Esophagus muscularis mucosa (tissue), 4 donors: ENCODE measurements at places on chromosomes 16 and 17. TPM values are rescaled to one million over a fixed set of nuclear protein-coding genes. Genes with fewer than 3 reads are reported as not detected.

GRCh38 chr16:6356911-6357310 is 975.7 kb upstream of the RBFOX1 start:
- DNase-seq, result no peak
- no peak overlapping the region for H3K27ac ChIP-seq
- H3K27me3 ChIP-seq, result no peaks in the 10 kb centered on the region

GRCh38 chr16:7440886-7441400 is 108.3 kb downstream of the RBFOX1 start:
- H3K4me3 ChIP-seq, result no peak overlapping the region
- H3K27ac ChIP-seq, result no peak overlapping the region
- DNase-seq, result no peak

DNA sequence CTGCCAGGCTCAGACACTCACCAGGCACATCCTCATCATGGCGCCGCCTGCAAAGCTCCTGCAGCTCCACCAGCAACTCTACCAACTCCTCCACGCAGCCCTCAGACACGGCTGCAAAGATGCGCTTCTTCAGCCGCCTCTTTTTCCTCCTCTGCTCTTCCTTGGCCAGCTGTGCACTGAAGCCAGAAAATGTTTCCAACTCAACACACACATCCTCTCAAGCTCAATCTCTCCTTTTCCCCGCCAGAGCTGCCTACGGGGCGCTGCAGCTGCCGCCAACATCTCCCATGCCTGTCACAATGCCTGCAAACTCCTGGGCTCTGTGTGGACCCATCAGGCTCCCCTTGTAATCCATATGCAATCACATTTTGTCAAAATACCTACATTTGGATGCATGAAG is 14.2 kb downstream of the TRPV3 start:
- H3K4me3 ChIP-seq, result no peak overlapping the region
- H3K36me3 ChIP-seq, result no peaks in the 10 kb centered on the region
- DNase-seq, result no peak
- H3K27ac ChIP-seq, result no peak overlapping the region

DNA sequence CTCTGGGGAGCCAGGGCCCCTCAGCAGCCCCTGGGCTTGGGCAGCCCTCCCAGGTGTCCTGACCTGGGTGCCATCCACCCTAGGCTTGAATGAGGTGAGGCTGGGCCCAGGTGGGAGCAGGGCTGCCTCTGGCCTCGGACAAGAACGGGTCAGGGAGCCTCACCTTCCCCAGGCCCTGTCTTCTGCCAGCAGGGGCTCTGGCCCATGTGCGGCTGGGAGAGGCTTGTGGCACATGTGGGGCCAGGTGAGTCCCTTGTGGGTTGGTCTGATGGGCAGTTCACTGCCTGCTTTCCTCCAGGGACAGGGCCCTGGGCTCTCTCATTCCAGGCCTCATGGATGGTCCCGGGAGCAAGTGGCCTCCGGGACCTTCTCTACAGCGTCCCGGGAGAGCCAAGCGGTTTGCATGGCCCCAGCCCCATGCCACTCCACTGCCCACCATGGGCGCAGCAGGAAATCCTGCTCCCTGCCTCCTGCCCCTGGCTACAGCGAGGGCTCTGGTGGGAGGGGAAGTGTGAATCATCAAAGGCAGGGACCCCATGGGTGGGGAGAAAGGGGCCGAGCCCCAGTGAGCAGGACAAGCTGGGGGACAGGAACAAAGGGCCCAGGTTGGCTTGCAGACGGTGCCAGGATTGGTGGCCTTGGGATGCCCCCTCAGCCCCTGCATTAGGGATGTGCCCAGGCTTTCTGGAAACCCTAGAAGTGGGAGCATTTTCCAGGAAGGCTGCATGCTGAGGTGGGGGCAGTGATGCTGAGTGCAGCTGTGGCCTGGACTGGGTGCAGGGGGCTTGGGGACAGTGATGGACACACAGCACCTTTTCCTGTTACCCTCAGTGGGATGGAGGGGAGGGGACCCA is 12.2 kb downstream of the VASN start:
- H3K36me3 ChIP-seq, result peaks cover 85% of the 10 kb centered on the region
- no peaks in the 10 kb centered on the region for H3K27me3 ChIP-seq
- no peak for DNase-seq
- H3K27ac ChIP-seq, result no peak overlapping the region
- H3K4me1 ChIP-seq, result peaks cover 17% of the 10 kb centered on the region

- H3K4me1 ChIP-seq, result no peaks in the 10 kb centered on the region
- no peaks in the 10 kb centered on the region for H3K36me3 ChIP-seq
- H3K4me3 ChIP-seq, result no peak overlapping the region
- DNase-seq, result no peak
- H3K27ac ChIP-seq, result no peak overlapping the region
- H3K27me3 ChIP-seq, result no peaks in the 10 kb centered on the region
These were observed 21.3 kb upstream of the RGS9 start for GRCh38 chr17:65115839-65116238.

DNA sequence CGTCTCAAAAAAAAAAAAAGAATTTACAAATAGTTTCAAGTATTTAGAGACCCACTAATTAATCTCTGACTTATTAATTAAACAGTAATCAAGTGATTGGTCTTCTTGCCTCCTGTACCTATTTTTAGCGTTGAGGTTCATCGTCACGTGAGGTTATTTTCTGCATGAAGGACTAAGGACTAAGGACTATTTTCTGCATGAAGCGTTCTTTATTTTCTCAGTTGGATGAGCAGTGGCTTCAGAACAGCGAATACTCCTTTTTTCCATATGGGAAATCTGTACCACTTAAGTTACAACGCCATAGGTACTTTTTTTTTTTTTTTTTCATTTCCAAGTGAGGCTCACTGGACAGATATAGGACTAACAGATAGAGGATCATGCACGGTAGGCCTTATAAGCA is 224.9 kb downstream of the CNTNAP4 start:
- H3K36me3 ChIP-seq, result no peaks in the 10 kb centered on the region
- H3K27me3 ChIP-seq, result no peaks in the 10 kb centered on the region
- no peaks in the 10 kb centered on the region for H3K4me1 ChIP-seq
- H3K27ac ChIP-seq, result no peak overlapping the region

DNA sequence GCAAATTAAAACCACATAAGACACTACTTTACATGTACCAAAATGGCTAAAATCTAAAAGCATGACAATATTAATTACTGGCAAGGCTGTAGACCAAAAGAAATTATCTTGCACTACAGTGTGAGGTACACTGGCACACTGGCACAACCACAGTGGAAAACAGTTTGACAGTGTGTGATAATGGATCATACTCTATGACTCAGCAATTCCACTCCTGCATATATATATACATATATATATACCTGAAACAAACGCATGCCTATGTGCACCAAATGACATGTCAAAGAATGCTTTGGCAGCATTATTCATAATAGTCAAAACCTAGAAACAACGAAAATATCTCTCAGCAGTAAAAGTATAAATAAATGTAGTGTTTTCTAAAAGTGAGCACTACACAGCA is 4.6 kb upstream of the DYNLRB2 start:
- peaks cover 6% of the 10 kb centered on the region for H3K4me1 ChIP-seq
- H3K27ac ChIP-seq, result no peak overlapping the region
- DNase-seq, result no peak
- no peak overlapping the region for H3K4me3 ChIP-seq
- H3K36me3 ChIP-seq, result no peaks in the 10 kb centered on the region

DNA sequence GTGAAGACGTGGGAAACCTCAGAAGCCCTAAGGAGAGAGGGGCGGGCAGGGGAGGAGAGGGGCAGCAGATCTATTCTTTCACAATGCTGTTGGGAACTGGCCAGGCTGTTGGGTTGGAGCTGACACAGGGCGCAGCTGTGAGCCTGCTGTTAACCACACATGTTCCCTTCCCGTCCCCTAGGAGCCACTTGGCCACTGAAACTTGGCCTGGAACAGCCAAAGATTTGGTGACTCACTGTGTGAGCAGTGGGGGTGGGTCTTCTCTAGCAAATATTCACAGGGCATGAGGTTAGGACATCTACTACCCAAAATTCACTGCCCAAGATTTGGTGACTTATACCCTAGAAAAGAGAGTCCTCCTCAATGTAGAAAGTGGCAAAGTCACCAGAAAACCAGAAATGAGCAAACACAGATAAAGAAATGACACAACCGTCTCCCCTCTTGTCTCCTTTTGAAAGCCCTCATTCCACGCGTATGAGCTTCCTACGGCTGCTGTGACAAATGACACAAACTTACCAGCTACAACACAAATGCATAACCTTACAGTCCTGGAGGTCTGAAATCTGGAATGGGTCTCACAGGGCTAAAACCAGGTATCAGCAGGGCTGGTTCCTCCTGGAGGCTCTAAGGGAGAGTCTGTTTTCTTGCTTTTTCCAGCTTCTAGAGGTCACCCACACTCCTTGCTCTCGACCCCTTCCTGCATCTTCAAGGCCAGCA is 6.3 kb downstream of the TBC1D16 start:
- peaks cover 72% of the 10 kb centered on the region for H3K4me1 ChIP-seq
- H3K27ac ChIP-seq, result peak overlapping the region; percentile 81
- H3K27me3 ChIP-seq, result no peaks in the 10 kb centered on the region
- H3K4me3 ChIP-seq, result no peak overlapping the region
- peak; percentile 95 for DNase-seq
- H3K36me3 ChIP-seq, result no peaks in the 10 kb centered on the region

DNA sequence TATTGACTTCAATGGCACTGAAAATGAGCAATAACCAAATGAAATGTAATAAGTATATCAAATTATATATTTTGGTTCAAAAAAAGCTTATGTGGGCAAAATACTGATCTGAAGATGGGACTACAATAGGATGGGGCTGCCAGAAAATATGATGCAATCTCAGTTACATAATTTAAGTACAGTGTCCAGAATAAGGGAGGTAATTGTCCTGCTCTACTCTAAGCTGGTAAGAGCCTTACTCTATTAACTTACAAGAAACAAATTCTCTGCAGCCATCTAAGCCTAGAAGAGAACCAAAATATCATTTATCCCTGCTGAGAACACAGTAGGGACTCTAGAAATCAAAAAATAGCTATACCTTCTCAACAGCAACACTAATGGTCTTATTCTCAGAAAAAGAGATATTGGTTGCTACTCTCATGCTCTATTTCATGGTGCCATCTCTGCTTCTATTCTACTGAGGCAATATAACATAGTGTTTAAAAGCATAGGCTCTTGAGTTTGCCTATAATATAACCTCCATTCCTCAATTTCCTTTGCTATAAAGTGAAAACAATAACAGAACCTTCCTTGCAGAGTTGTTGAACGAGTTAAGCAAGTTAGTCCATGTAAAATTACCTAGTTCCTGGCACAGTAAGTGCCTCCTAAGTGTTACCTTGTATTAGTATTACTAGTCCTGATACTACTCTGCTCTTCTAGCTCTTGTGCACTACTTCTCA is 19.9 kb downstream of the NQO1 start:
- peaks cover 6% of the 10 kb centered on the region for H3K4me1 ChIP-seq
- no peaks in the 10 kb centered on the region for H3K27me3 ChIP-seq
- H3K36me3 ChIP-seq, result peaks cover 40% of the 10 kb centered on the region
- peak overlapping the region; percentile 23 for H3K27ac ChIP-seq
- DNase-seq, result no peak

- no peak overlapping the region for H3K4me3 ChIP-seq
- H3K27me3 ChIP-seq, result peaks cover 71% of the 10 kb centered on the region
- DNase-seq, result no peak
These were observed 6.8 kb downstream of the OR1F1 start for GRCh38 chr16:3194792-3195191.

DNA sequence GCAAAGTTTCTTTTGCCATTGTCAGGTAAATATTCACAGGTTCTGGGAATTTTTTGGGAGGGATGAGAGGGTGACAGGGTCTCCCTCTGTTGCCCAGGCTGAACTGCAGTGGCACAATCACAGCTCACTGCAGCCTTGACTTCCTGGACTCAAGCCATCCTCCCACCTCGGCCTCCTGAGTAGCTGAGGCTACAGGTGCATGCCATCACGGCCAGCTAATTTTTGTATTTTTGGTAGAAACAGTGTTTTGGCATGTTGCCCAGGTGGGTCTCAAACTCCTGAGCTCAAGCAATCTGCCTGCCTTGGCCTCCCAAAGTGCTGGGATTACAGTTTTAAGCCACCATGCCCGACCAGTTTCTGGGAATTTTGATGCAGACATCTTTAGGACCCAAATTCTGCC is 53.0 kb downstream of the IQCK start:
- no peak overlapping the region for H3K27ac ChIP-seq
- H3K27me3 ChIP-seq, result no peaks in the 10 kb centered on the region
- H3K4me3 ChIP-seq, result no peak overlapping the region
- peaks cover 7% of the 10 kb centered on the region for H3K4me1 ChIP-seq
- H3K36me3 ChIP-seq, result no peaks in the 10 kb centered on the region
- DNase-seq, result no peak

GRCh38 chr17:73595479-73595878 is 48.8 kb downstream of the SDK2 start:
- no peaks in the 10 kb centered on the region for H3K36me3 ChIP-seq
- no peaks in the 10 kb centered on the region for H3K27me3 ChIP-seq
- peaks cover 12% of the 10 kb centered on the region for H3K4me1 ChIP-seq
- no peak overlapping the region for H3K27ac ChIP-seq
- H3K4me3 ChIP-seq, result no peak overlapping the region

- no peak overlapping the region for H3K4me3 ChIP-seq
- DNase-seq, result no peak
- no peaks in the 10 kb centered on the region for H3K36me3 ChIP-seq
- H3K4me1 ChIP-seq, result peaks cover 12% of the 10 kb centered on the region
- H3K27ac ChIP-seq, result peak overlapping the region; percentile 52
These were observed 59.9 kb downstream of the BEAN1 start for GRCh38 chr16:66486773-66487579.

- no peaks in the 10 kb centered on the region for H3K4me1 ChIP-seq
- H3K27ac ChIP-seq, result no peak overlapping the region
- H3K4me3 ChIP-seq, result no peak overlapping the region
- no peak for DNase-seq
- no peaks in the 10 kb centered on the region for H3K36me3 ChIP-seq
- H3K27me3 ChIP-seq, result peaks cover 86% of the 10 kb centered on the region
These were observed 12.5 kb upstream of the TMEM132E start for GRCh38 chr17:34566873-34567272.

DNA sequence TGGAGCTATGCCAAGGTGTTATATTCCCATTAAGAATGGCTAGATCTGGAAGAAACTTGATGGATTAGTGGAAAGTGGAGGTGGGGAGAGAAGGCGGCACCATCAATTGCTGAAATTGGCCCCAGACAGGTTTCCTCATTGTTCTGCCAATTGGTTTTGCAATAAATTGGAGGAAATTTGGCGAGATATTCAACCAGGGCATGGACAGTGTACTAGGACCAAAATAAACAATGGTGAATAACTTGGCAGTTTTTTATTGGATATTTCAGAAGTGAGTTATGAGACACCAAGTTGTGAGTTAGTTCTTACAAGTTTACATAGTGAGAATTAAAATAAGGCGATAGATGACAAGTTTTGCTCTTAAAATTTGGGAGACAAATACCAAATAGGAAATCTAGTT is 41.1 kb upstream of the SOX9 start:
- no peak overlapping the region for H3K27ac ChIP-seq
- no peaks in the 10 kb centered on the region for H3K4me1 ChIP-seq
- H3K4me3 ChIP-seq, result no peak overlapping the region
- H3K27me3 ChIP-seq, result peaks cover 5% of the 10 kb centered on the region

- H3K36me3 ChIP-seq, result no peaks in the 10 kb centered on the region
- no peak for DNase-seq
- H3K4me3 ChIP-seq, result no peak overlapping the region
- no peaks in the 10 kb centered on the region for H3K27me3 ChIP-seq
- H3K4me1 ChIP-seq, result peaks cover 15% of the 10 kb centered on the region
These were observed 5.6 kb downstream of the P2RX1 start for GRCh38 chr17:3910420-3911270.

- H3K4me3 ChIP-seq, result peak overlapping the region; percentile 70
- H3K36me3 ChIP-seq, result peaks cover 17% of the 10 kb centered on the region
These were observed 542 bp downstream of the CBX4 start for GRCh38 chr17:79838522-79839274.

Gene PLA2G10
- total RNA-seq, result not detected

Gene ADGRG1
- total RNA-seq, result 21.4 TPM

Gene MRPL45
- total RNA-seq, result 28.9 TPM

Gene FBXO39
- 0.83 TPM for total RNA-seq

Gene CD300A
- 2.1 TPM for total RNA-seq

Gene ABI3
- total RNA-seq, result 7.6 TPM

Gene FGF11
- total RNA-seq, result 1.3 TPM

Gene PTGES3L
- total RNA-seq, result 14.7 TPM
